ENCODE measurements at places on chromosomes 3 and 15. TPM values are rescaled to one million over a fixed set of nuclear protein-coding genes. Genes with fewer than 3 reads are reported as not detected.

NEIL1 gene
- total RNA-seq: 2.6 TPM

GOLGA8M gene
- 1.8 TPM for total RNA-seq

KCNAB1 gene
- total RNA-seq: 0.12 TPM

AMIGO3 gene
- not detected for total RNA-seq

FHIT gene
- 6.2 TPM for total RNA-seq

NUP210 gene
- total RNA-seq: not detected

KIF7 gene
- 13.8 TPM for total RNA-seq

CHRFAM7A gene
- not detected for total RNA-seq

SCN5A gene
- 0.35 TPM for total RNA-seq

C3orf85 gene
- total RNA-seq: not detected

CCRL2 gene
- not detected for total RNA-seq

PAK6 gene
- total RNA-seq: not detected

FAM81A gene
- not detected for total RNA-seq

ENTPD3 gene
- not detected for total RNA-seq

ISLR2 gene
- total RNA-seq: under 0.01 TPM

PLCB2 gene
- 0.23 TPM for total RNA-seq

CLRN1 gene
- total RNA-seq: not detected

SEMA6D gene
- 4.8 TPM for total RNA-seq

SPESP1 gene
- total RNA-seq: 4.8 TPM

MLF1 gene
- 9.0 TPM for total RNA-seq

CDHR4 gene
- not detected for total RNA-seq

CPNE9 gene
- not detected for total RNA-seq

EXD1 gene
- total RNA-seq: not detected

CORO2B gene
- total RNA-seq: 11.6 TPM

HHATL gene
- total RNA-seq: not detected

TM4SF1 gene
- 223 TPM for total RNA-seq

ATP11B gene
- 25.5 TPM for total RNA-seq

PLSCR2 gene
- not detected for total RNA-seq

TGM5 gene
- total RNA-seq: not detected

RTP2 gene
- total RNA-seq: not detected

MOBP gene
- not detected for total RNA-seq

FRMD5 gene
- total RNA-seq: 0.23 TPM

POTEB3 gene
- not detected for total RNA-seq

SGO1 gene
- total RNA-seq: 0.47 TPM

TEX9 gene
- 2.5 TPM for total RNA-seq

CCDC33 gene
- total RNA-seq: not detected

MED12L gene
- 0.26 TPM for total RNA-seq

CYP19A1 gene
- not detected for total RNA-seq

QTRT2 gene
- 10.3 TPM for total RNA-seq

CHRNA7 gene
- total RNA-seq: not detected

UBAP1L gene
- total RNA-seq: 0.34 TPM

KLHL18 gene
- 29.1 TPM for total RNA-seq

SUSD5 gene
- total RNA-seq: 4.8 TPM

APH1B gene
- total RNA-seq: 9.8 TPM

AADACL2 gene
- not detected for total RNA-seq

NOX5 gene
- total RNA-seq: not detected

SAMD7 gene
- not detected for total RNA-seq

TRH gene
- 0.85 TPM for total RNA-seq

SH3GL3 gene
- 1.3 TPM for total RNA-seq

AADAC gene
- total RNA-seq: 11.8 TPM

DCLK3 gene
- not detected for total RNA-seq

RAB43 gene
- 19.1 TPM for total RNA-seq

PP2D1 gene
- total RNA-seq: not detected

PPP2R3A gene
- total RNA-seq: 9.0 TPM

DAZL gene
- not detected for total RNA-seq

CACNA2D3 gene
- not detected for total RNA-seq

PCOLCE2 gene
- total RNA-seq: 3.5 TPM
